ENCODE measurements at places on chromosomes 1 and 21. TPM values are rescaled to one million over a fixed set of nuclear protein-coding genes. Genes with fewer than 3 reads are reported as not detected.

GRCh38 chr1:116273042-116273783 is 99.8 kb upstream of the ATP1A1 start:
- H3K4me3 ChIP-seq, result no peak overlapping the region
- DNase-seq, result no peak
- H3K27ac ChIP-seq, result no peak overlapping the region
- no peaks in the 10 kb centered on the region for H3K27me3 ChIP-seq
- H3K4me1 ChIP-seq, result no peaks in the 10 kb centered on the region

TMEM200B gene
- total RNA-seq, result 11.0 TPM

DNA sequence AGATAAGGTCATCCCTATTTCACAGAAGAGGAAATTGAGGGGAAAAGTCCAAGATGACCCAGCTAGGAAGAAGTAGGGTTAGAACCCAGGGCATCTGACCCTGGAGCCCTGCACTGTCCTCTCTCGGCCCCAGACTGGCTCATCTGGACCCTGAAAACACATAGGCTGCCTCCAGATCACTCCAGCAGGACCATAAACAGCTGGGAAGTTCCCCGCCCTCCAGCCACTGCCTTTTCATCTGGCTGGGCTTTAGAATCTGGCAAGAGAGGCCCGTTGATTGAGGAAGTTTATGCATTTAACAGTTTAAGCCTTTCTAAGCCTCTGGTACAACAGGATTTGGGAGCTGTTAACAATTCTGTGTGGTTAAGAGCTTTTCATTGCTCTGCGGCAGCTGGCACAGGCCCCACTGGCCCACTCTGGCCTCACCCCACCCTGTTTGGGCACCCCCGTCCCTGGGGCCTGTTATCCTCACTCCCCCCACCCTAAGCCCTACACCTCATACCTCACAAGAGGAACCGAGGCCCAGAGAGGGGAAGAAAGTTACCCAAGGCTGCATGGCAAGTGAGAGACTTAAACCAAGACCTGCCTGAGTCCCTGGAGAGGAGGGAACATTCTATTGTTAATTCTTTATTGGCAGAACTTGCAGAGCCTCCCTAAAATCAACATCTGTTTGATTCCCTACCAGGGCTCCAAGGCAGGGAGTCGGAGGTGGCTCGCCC is 84.2 kb downstream of the EPHB2 start:
- H3K36me3 ChIP-seq, result no peaks in the 10 kb centered on the region
- no peak for DNase-seq
- H3K27ac ChIP-seq, result no peak overlapping the region
- H3K27me3 ChIP-seq, result no peaks in the 10 kb centered on the region
- no peak overlapping the region for H3K4me3 ChIP-seq

GRCh38 chr1:223242382-223242955 is 99.4 kb upstream of the TLR5 start:
- DNase-seq, result no peak
- H3K4me1 ChIP-seq, result no peaks in the 10 kb centered on the region
- H3K27ac ChIP-seq, result no peak overlapping the region
- H3K27me3 ChIP-seq, result no peaks in the 10 kb centered on the region
- no peak overlapping the region for H3K4me3 ChIP-seq

SYT2 gene
- total RNA-seq, result 11.0 TPM

C1QC gene
- not detected for total RNA-seq

DNA sequence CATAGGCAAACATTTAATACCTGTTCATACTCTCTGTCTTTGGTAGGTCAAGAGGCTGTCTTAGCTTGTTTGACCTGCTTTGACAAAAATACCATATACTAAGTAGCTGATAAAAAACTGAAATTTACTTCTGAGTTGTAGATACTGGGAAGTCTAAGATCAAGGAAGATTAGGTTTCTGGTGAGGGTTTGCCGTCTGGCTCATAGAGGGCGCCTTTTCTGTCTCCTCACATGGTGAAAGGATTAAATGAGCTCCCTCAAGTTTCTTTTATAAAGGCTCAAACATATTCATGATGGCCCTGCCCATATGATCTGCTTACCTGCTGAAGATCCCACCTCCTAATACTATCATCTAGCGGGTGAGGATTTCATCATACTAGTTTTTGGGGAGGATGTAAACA is 1076.1 kb upstream of the NCAM2 start:
- no peaks in the 10 kb centered on the region for H3K27me3 ChIP-seq
- no peak overlapping the region for H3K4me3 ChIP-seq
- no peaks in the 10 kb centered on the region for H3K4me1 ChIP-seq
- no peaks in the 10 kb centered on the region for H3K36me3 ChIP-seq

DNA sequence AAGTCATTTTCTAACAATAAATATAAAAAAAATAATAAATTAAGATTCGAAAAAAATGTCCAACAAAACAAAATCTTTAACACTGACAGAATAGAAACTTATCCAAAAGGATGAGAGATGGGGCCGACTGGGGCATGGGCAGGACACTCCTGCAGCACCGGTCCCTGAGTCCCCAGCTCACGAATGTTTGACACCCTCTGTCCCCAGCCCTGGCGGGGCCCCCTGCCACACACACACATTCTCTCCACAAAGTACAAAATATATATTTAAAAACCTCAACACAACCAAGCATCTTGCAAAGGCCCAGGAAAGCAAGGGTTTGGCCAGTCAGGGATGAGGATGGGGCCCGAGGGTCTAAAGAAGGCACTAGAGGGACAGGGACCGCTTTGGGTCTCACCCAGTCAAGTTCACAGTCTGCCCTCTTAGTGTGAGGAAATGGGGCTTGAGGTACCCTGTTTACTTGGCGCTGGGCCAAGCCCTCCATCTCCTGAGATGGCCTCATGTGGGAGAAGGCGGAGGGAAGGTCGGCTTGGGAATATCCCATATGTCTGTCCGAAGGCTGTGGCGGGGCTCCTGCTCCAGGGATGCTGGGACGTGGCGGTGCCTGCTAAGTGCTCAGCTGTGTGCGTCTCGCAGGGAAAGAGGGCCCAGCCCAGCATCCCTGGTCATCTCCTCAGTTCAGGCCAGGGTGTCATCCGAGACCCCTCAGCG is 31.3 kb downstream of the EPHA2 start:
- H3K4me3 ChIP-seq, result no peak overlapping the region
- DNase-seq, result no peak

DNA sequence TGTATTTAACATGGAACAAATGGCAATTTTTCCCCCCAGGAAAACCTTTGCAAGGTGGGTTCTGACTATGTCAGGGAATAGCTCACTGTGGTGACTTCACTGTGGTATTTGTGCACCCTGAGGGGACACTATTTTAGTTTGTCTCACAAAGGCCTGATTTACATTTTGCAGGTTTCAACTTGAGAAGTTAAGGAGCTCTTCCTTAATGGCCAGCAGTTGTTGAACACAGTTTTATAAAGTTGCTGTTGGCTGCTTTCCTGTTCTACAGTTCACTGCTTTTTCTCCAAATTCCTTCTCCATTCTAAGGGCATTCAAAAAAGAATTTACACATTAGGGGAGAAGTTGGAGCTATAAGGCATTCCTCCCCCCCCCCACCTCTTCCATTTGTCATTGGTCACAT is 4.6 kb downstream of the LAMC1 start:
- peaks cover 4% of the 10 kb centered on the region for H3K4me1 ChIP-seq
- H3K36me3 ChIP-seq, result no peaks in the 10 kb centered on the region
- no peaks in the 10 kb centered on the region for H3K27me3 ChIP-seq
- H3K4me3 ChIP-seq, result no peak overlapping the region
- no peak overlapping the region for H3K27ac ChIP-seq

DNA sequence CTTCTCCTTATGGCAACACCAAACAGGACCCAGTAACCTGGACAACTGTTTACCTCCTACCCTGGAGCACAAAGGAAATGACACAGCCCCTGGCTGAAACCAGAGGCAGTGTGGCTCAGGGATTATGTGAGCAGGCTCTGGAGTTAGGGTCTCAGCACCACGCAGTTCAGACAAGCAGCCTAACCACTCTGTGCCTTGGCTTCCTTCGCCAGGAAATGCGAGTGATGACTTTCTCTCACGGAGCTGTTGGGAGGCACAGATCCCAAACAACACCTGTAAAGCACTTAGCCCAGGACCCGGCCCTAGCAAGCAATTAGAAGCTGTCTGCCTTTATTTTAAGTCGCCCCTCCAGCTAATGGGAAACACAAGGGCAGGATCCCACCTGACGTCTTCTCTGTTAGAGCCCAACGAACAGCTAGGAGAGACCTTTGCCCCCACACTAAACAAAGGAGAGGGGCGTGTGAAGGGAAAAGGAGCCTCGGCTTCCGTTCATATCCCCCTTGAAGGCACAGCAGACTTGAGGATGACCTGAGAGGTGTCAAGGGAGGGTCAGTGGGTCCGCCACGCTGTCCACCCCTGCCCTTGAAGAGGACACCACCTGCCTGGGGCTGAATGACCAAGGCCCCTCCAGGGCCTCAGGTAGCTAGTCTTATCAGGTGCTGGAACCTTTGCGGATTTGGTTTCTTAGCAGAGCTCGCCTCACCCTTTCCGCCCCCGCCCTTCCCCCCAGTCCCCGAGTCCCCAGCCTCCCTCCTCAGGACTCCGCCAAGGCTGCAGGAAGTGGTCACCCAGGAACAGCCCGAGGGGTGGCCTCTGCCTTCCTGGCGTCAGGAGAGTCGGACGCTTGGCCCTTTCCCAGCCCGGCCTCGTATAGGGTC is 860 bp downstream of the TMEM63A start:
- DNase-seq, result no peak
- peaks cover 12% of the 10 kb centered on the region for H3K27me3 ChIP-seq
- peaks cover 17% of the 10 kb centered on the region for H3K4me1 ChIP-seq
- H3K36me3 ChIP-seq, result no peaks in the 10 kb centered on the region
- no peak overlapping the region for H3K27ac ChIP-seq

DNA sequence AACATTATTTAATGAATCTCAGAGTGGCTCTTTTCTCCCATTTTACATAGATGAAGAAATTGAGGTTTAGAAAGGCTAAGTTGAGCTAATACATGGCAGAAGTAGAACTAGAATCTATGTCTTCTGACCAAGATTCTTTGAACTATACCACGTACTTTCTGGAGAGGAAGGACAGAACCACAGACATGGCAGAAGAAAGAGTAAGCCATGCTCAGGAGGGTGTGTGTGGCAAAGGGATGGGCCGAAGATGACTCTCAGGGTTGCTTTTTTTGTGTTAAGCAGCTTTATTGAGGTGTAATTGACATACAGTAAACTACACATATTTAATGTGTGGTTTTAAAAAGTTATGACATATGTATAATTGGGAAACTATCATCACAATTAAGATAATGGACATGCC is 69.5 kb downstream of the PEX14 start:
- H3K4me3 ChIP-seq, result no peak overlapping the region
- peaks cover 13% of the 10 kb centered on the region for H3K4me1 ChIP-seq

DNA sequence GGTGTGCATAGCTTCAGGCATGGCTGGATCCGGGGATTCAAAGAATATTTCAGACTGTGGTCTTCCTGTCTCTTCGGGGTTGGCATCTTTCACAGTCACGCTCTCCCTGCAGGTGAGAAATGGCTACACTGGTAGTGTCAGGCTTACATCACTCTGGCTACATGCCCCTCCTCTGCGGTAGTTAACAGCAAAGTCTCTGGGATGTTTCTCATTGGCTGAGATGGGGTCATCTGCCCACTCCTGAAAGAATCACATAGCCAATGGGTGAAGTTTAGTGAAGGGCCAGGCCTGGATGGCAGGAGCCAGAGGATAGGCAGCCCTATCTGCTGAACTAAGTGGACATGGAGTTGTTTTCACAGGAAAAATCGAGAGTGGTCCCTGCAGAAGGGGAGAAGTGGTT is 356.5 kb downstream of the MATN1 start:
- no peaks in the 10 kb centered on the region for H3K36me3 ChIP-seq
- H3K4me3 ChIP-seq, result no peak overlapping the region
- H3K4me1 ChIP-seq, result no peaks in the 10 kb centered on the region
- no peaks in the 10 kb centered on the region for H3K27me3 ChIP-seq
- no peak overlapping the region for H3K27ac ChIP-seq

DNA sequence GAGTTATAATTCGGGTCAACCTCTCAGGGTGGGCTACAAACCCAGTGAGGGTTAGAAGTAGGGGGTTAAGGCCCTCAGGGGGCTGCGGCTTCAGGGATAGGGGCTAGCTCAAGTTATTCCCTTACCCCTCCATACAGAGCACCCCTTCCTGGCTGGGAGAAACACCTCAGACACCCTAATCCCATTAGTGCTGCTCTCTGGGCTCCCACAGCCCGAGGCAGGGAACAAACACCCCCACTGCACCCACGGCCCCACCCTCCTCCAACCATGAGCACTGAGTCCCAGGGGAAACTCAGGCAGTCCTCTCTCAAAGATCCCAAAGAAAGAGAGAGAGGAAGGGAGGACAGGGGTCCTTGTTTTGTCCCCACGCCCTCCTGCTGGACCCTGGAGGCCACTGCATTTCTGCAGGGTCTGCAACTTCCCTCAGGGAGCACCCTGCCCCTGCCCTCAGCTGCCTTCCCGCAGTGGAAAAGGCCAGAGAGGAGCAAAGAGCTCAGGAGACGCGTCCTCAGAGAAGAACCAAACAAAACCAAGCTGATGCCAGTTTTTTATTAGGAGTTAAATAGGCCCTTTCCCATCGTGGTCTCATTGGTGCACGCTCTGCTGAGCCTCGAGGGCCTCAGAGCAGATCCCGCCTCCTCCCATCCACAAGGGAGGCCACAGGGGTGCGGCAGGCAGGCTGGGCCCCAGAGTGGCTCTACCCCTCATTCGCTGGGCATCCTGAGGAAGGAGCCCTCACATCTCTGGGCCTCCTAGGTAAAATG is 1.4 kb upstream of the S100A4 start:
- no peaks in the 10 kb centered on the region for H3K36me3 ChIP-seq
- no peak overlapping the region for H3K4me3 ChIP-seq
- peaks cover 29% of the 10 kb centered on the region for H3K4me1 ChIP-seq

DNA sequence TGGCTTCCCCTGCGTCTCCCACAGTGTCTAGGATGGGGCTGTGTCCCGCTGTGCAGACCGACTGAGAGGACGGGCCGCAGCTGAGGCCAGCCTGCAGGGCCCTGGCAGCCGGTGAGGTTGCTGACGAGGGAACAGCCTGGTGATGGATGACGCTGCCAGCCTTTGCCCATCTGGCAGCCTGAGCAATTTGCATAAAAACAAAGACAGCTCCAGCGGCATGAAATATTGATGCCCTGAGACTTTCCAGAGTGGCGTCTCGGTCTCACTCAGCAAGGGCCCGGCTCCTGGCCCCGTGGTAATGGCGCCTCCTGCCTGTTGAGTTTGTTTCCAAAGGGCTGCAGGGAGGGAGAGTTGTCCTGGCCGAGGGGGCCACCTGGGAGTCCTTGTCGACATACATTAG is 19.1 kb upstream of the KCNA10 start:
- peaks cover 5% of the 10 kb centered on the region for H3K27me3 ChIP-seq
- no peak for DNase-seq
- H3K27ac ChIP-seq, result no peak overlapping the region
- no peak overlapping the region for H3K4me3 ChIP-seq
- no peaks in the 10 kb centered on the region for H3K4me1 ChIP-seq
